ENCODE measurements at places on chromosomes 12 and 14.

- no peak for DNase-seq
Observed at GRCh38 chr14:96162741-96163140, 41.9 kb upstream of the BDKRB2 start.

DNA sequence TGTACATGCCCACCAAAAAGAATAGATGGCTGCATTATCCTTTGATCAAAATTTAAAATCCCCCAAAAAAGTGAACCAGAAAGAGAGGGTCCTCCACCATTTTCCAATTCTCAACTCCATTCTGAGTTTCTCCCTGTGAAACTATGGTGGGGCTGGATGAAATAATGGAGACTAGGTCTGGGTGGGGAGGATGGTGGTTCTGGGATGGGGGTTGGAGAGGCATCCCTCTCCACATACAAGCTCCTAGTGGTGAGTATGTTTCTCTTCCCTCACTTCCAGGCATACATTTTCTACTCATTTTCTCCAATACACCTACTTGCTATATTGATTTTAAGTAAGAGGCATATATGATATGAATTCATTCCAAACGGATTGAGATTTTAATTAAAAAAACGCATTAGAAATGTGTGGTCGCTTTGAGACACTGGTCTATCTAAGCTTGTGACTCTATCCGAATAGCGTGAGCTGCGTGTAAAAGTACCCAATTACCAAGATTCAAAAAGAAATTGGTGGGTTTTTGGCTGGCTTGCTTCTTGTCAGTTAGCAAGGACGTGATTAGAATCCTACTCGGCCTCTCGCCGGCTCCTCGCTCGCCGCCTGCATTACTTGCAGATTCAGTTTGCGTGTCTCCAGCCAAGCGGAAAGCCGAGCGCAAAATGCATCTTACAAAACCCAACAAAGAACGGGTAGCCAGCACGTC, 3.4 kb downstream of the ASCL1 start:
- DNase-seq: no peak

DNA sequence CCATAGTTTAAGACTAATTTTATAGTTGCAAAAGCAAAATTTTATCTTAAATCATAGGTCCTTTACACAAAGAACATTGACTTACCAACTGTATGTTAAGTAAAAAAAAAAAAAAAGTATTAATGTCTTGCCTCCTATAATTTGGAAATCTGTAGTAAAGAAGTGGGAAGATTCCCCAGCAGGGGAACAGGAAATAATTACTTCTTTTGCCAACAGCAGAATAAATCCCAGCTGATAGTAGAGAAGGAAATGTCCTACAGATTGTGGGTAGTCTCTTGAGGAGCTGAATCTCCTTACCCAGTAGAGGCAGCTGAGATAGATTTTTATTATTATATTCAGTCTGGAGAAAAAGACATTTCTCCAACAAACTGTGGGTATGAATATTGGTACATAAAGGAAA, 193.7 kb downstream of the SLC6A15 start:
- DNase-seq: no peak

DNA sequence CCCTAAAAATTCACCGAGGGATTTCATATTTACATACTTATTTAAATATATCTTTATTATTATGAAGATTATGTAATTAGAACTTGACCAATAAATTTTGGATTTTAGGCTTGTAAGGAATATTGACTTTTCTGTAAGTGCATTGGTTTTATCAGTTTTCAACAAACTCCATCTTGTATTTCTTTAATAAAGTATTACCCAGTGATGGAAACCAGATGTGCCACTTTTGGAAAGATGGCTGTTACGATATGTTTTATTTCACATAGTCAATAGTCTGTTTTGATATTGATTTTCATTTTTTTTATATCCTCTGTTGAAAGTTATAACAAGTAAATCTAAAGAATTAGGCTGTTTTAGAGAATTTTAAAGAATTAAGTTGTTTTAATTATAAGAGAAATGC, 1.8 kb downstream of the MON2 start:
- no peak for DNase-seq

GRCh38 chr12:78457938-78458337, 406.6 kb upstream of the SYT1 start:
- no peak for DNase-seq

- DNase-seq: no peak
Observed at GRCh38 chr12:27194644-27195043, 49.4 kb upstream of the STK38L start.

DNA sequence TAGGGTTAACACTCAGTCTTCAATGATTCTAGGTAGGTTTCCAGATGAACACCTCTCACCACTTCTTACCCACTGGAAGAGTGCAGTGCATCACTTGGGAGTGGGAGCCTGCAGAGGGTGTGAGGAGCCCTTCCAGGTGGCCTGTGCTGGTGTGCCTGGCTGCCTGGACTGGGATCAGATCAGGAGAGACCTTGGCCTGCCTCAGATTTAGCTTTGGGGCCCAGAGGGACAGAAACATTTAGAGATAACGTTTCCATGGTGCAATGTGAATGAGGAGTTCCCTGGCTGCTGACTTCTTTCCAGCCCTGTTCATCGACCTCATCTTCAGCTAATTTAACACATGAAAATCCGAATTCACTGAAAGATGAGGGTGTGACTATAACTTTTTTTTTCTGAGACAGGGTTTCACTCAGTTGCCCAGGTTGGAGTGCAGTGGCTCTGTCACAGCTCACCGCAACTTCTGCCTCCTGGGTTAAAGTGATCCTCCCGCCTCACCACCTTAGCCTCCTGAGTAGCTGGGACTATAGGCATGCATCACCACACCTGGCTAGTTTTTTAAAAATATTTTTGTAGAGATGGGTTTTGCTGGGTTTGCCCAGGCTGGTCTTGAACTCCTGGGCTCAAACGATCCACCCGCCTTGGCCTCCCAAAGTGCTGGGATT, 53.6 kb downstream of the SUSD6 start:
- peak; percentile 58 for DNase-seq

DNA sequence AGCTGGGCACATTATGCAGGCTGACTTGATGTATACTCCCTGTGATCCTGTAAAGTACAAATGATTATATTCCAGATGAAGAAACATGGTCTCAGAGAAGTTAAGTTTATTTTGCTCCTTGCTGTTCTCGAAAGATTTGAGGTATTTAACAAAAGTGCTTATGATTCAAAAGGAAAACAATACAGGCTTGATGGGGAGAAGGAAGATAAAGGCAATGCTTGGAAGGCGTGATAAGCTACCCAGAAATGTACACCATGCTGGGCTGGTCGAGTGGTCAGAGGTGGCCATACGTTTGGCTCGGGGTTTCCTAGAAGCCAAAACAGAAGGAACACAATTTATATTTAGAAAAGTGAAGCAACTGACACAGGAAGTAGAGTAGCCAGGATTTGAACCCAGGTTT, 201.0 kb downstream of the KTN1 start:
- DNase-seq: no peak

DNA sequence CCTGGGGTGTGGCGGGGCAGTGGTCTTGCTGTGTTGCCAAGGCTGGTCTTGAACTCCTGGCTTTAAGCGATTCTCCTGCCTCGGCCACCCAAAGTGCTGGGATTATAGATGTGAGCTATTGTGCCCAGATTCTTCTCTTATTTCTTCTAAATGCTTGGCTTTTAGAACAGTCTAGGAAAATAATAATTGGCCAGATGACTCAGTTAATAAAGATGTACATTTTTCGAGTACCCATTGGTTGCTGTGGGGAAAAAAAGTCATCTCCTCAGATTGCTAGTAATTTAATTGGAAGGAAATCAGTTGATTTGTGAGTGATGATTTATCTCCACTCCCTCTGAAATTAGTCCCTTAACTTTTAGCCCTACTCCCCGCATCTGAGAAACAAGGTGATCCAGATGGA, 45.5 kb downstream of the CHST11 start:
- no peak for DNase-seq

- peak; percentile 72 for DNase-seq
Observed at GRCh38 chr12:94149781-94150239, 1.4 kb downstream of the PLXNC1 start.

GRCh38 chr12:27555925-27556778, 32.1 kb downstream of the PPFIBP1 start:
- DNase-seq: peak; percentile 54

DNA sequence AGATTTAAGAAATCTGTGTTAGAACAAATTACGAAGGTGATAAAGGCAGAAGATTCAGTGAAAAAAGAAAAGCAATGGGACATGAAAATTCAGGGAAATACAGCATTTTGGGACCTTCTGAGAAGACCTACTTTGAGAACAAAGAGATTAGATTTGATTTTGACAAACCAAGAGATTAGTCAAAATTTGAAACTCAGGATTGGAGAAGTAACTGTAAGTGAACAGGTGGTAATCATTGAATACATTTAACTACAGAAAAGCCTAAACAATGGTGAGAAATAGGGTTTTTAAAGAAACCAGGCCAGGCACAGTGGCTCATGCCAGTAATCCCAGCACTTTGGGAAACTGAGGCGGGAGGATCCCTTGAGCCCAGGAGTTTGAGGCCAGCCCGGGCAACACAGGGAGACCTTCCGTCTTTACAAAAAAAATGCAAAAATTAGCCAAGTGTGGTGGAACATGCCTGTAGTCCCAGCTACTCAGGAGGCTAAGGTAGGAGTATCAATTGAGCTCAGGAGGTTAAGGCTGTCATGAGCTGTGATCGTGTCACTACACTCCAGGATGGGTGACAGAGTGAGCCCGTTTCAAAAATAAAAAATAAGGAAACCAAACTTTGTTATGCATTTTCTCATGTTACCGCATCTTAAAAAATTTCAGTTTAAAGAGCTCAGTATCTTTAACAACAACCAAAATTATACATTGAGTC, 8.9 kb upstream of the SAV1 start:
- no peak for DNase-seq

GRCh38 chr14:91953170-91953985, 5.9 kb upstream of the FBLN5 start:
- no peak for DNase-seq

DNA sequence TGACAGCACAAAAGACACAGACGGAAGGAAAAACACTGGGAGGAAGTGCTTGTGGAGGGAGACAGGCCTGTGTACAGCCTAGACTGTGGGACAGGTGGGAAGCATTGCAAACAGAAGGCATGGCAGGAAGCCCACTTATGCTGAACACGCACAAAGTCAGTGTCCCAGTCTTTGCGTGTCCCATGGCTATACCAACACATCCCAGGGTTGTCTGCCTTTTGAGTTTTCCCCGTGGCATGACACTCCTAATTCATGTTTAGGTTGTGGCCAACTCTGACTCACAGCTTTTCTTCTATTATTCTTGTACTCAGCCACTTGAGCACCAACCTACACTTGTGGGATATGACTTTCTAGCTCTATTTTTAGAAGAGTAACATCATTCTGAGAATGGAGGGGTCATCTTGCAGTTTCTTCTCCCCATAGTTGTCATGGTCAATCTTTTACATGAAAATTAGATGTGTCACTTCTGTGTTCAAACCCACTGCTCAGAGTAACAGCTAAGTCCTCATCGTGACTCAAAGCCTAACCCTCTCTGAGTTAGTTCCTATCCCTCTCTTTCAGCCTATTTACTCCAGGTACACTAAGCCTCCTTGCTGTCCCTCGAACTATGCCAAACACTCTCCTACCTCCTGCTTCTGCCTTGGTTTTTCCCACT, 27.5 kb upstream of the JPH4 start:
- no peak for DNase-seq

DNA sequence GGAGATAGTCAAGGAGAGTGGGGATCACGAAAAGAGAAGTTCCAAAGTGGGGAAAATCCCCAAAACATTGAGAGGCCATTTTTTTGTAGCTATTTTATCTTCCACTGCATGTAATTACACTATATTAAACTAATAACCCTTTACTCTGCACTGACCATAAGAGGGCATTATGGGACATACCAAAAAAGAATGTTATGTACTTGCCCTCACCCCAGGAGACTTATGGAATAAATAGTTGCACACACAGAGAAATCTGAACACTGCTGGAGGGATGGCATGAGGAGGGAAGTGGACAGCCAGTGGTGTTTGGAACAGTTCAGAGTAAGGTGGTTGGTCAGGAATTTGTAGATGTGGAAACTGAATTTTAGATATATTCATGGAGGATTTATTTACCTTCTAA, 422.9 kb downstream of the SNAPC1 start:
- DNase-seq: peak; percentile 46

- DNase-seq: no peak
Observed at GRCh38 chr14:54050759-54051158, 94.1 kb upstream of the BMP4 start.

- peak; percentile 66 for DNase-seq
Observed at GRCh38 chr12:96578526-96579125, 89.2 kb downstream of the CFAP54 start.

DNA sequence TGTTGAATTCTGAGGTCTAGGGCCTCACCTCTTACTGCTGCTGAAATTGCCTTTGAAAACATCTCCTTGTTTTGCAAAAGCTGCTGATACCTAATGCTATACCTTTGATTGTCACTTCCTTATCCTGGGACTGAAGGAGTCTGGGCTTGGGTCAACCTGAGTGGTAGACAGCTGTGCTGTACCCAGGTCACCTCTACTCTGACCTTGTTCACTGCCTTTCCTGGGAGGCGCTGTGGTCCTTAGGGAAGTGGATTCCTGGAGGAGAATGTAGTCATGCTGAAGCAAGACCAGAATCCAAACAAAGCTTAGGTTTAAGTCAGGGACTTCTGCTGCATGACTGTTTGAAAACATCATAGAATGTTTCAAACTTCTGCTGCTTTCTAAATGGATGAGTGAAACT, 191.4 kb downstream of the SNAPC1 start:
- DNase-seq: no peak

DNA sequence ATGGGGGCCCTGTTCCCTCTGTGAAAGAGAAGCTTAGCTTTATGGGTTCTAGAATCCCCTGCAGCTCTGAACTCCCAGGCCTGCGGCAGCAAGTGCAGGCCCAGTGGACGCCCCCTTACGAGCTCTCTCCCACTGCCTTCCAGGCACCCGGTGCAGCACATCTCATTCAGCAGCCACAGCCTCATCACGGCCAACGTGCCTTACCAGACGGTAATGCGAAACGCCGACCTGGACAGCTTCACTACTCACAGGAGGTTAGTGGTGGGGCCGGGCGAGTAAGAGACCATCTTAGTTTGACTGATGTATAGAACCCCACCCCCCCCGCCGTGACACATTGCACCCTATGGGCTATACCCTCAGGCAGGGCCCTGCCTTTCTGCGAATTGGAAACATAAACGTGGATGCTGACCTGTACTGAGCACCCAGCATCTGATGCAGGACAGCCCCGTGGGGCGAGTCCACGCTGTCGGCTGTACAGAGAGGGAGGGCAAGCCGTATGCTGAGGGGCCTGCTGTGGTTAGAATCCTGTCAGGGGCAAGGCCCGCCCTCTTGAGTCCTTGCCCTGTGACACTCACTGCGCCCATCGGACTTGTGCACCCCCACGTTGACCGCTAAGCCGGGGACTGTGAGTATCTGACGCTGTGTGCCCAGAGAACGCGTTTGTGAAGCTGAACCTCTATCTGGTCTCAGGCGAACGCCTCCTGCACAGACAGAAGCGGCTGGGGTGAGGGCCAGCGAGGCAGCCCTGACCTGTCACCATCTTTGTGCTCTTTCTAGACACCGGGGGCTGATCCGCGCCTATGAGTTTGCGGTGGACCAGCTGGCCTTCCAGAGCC, 71.7 kb downstream of the TESC start:
- no peak for DNase-seq

- no peak for DNase-seq
Observed at GRCh38 chr14:105197211-105197641, 16.1 kb upstream of the NUDT14 start.

GRCh38 chr14:59600211-59600945, 23.8 kb upstream of the CCDC175 start:
- no peak for DNase-seq

GRCh38 chr14:70640938-70641547, 673 bp upstream of the TTC9 start:
- DNase-seq: peak; percentile 22

All from cardiac muscle cell (in vitro differentiated cells and primary cell).